MV-4-11 (cell line): ENCODE measurements at places on chromosomes 12 and 14.

GRCh38 chr12:5227708-5228373 lies 184.2 kb downstream of the KCNA5 start:
- DNase-seq, result no peak

GRCh38 chr12:56469007-56469930 lies 891 bp downstream of the SPRYD4 start:
- peak; percentile 34 for DNase-seq

- no peak for DNase-seq
Measured at GRCh38 chr12:126776026-126776655, 1490.8 kb upstream of the TMEM132C start.

DNA sequence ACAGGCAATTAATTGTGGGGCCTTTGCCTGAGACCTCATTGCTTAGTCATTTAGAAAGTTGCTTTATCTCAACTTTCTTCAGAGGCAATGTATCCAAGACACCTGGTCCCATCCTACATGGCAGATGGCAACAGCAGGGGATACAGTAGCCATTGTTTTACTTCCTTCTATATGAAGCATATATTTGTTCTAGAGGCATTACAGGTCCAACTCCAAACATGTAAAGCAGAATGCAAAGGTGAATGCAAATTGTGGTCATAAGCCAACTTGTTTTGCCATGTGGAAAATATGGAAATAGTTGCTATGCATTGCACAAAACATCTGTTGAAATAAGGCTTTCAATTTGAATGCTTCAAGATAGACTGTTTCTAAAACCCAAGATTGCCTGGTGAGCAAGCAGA lies 109.8 kb upstream of the BCAT1 start:
- no peak for DNase-seq

DNA sequence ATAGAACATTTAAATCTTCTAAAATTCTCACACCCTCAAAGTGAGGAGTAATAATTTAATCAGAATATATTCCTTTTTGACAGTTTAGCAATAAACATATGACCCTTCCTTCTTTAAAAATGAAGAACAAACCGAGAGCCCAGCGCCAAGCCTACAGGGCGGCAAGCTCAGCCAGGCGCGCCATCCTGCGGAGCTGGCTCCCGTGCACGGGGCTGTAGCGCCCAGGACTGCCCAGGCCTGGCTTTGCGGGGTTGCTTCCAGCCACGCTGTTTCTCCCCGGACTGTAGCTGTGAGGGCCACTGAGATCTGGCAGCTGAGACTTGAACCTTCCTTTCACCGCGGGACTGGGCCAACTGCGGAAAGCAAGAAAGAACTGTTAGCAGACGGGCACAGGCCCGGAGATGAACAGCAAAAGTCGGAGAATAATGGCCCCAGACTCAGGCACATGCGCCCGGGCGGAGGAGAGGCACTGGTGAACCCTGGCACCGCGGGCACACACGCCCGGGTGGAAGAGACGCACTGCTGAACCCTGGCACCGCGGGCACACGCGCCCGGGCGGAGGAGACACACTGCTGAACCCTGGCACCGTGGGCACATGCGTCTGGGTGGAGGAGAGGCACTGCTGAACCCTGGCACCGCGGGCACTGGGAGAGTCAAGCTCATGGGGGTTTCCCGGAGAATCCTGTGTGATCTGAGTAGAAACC lies 16.6 kb downstream of the PGAM5 start:
- DNase-seq, result no peak

DNA sequence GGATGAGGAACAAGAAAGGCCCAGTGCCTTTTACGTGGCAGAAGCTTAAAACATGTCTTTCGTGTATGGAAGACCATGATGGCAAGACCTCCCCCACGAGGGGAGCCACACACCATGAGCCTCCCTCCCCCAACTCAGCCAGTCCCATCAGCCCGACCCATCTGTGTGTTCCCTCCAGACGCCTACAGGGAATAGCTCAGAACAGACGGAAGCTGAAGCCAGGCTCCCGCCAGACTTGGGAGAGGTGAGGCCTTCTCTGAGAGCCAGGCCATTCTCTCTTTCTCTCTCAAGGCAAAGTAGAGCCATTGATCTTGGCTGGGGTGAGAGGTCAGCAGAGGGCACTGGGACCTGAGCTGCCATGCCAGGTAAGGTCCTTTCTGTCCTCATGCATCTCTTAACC lies 9.5 kb downstream of the REM2 start:
- no peak for DNase-seq
